ENCODE measurements at places on chromosomes 6 and 20. TPM values are rescaled to one million over a fixed set of nuclear protein-coding genes. Genes with fewer than 3 reads are reported as not detected.

DSP gene
- total RNA-seq, result 124 TPM

SLC13A3 gene
- 2.1 TPM for total RNA-seq

ATXN1 gene
- 51.6 TPM for total RNA-seq

PRR18 gene
- not detected for total RNA-seq

BPIFB1 gene
- not detected for total RNA-seq

All from osteocyte (in vitro differentiated cells).